ENCODE measurements at places on chromosomes 11 and 22.

DNA sequence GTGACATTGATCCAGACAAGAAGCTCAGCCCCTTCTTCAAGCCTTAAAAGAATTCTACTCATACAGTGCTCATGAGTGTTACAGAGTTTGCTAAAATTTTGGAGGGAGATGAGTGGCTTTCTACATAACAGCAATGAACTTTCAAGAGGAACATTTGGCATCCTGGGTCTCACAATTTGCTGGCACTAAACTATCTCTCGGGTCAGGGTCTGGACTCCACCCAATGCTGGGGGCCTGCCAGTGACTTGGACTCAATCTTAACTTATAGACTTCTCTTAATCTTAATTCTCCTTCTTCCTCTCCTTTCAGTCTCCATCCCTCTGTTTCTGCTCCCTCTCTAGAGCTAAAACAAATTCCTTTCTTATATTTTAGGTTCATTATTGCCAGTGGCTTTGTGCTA lies 317.9 kb downstream of the TMEM135 start:
- DNase-seq: no peak

GRCh38 chr22:18144105-18144504 lies 5.9 kb upstream of the USP18 start:
- no peak for DNase-seq

DNA sequence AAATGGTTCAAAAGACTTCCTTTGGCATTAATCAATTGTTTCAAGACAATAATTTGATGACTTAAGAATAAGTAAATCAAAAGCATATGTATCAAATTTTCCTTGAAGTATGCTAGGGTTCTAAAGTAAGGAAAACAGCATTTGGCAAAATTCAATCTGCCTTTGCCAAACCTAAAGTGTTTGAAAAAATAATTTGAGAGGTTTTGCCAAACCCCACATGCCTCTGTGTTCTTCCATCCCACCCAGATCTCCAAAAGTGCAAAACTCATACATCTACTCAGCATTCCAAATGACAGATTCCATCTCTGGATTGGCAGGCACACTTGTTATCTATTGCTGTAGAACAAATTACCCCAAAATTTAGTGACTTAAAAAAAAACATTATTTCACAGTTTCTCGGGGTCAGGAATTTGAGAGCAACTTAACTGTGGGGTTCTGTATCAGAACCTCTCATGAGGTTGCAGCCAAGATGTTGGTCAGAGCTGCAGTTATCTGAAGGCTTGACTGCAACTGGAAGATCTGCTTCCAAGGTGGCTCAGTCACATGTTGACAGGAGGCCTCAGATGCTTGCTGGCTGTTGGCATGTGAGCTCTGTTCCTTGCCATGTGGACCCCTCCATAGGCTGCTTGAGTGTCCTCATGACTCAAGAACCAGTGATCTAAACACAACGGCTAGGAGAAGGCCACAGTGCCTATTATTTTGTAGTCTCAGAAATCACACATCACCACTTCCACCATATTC lies 100.6 kb upstream of the ARHGAP42 start:
- DNase-seq: no peak

DNA sequence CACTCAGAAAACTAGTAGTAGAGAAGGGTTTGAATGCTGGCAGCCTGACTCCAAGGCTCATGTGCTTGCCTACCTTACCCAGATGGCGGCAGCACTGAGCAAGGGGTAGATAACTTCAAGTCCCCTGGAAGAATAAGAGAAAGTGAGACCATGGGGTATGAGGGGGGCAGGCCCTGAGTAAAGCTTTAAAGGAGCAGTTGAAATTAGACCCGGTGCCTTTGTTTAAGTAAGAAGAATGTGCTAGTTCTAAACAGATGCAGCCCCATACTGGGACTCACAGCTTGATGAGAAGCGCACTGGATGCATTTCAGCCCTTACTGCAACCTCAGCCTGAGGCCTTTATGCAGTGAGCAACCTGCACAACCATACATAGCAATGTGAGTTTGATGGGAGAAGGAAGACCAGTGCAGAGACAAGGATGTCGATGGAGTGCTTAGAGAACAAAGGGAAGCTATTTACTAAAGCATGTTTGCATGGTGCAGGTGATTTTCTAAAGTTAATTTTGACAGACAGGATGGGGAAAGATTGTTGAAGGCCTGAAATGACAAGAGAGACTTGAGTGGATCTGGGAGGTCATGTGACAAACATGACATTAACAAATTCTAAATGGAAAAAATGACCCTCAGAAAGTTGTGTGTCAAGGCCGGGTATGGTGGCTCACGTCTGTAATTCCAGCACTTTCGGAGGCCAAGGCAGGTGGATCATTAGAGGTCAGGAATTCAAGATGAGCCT lies 27.1 kb upstream of the TMA7B start:
- no peak for DNase-seq

- no peak for DNase-seq
These were observed 25.7 kb upstream of the ACER3 start for GRCh38 chr11:76835036-76835435.

- DNase-seq: no peak
These were observed 9.6 kb upstream of the EMID1 start for GRCh38 chr22:29195964-29196666.

DNA sequence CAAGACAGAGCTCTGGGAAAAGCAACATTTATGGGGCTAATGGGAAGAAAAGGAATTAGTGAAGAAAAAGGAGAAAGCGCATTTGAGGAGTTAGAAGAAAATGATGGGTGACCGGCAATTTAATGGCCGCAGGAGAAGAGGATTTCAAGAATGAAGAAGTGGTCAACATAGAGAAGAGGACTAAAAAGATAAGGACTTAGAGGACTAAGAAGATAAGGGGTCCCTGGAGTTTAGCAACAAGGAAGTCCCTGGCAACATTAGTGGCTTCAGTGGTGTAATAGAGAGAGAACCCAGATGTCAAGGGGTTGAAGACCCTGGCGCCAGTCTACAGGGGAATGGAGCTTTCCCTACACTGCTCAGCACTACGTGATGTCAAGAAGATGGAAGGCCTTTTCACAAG lies 32.3 kb downstream of the WEE1 start:
- DNase-seq: no peak

DNA sequence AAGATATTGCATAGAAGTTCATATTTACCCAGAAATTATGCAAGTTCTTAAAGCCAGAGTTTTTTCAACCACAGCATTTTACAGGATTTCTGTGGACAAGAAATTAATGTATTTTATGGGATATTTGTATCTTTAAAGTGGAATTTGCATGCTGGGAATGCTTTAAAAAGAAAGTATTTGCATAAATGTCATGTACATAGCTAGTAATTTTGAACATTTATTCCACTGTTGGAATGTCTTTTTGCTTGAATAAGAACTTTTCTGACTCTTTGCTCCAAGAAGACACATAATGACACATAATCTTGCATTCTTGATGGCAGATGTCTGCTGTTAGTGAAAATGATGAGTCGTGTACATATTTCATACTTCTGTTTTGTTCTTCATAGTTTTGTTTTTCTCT lies 66.6 kb downstream of the ATXN10 start:
- DNase-seq: no peak

DNA sequence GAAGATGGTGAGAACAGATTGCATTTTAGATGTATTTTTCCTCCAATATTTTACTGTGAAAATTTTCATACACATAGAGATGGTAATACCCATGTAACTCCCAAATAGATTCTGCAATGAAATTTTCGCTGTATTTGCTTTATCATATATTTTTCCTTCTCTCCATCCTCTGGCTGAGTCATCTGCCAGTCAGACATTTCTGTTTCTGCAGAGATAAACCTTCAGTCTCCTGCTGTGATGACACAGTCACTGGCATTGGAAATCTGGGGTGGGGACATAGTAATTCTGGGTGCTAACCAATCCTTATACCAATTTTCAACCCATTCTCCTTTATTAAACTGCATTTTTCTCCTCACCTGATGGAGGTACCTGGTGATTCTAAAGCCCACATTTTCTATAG lies 33.7 kb downstream of the SVIP start:
- no peak for DNase-seq

DNA sequence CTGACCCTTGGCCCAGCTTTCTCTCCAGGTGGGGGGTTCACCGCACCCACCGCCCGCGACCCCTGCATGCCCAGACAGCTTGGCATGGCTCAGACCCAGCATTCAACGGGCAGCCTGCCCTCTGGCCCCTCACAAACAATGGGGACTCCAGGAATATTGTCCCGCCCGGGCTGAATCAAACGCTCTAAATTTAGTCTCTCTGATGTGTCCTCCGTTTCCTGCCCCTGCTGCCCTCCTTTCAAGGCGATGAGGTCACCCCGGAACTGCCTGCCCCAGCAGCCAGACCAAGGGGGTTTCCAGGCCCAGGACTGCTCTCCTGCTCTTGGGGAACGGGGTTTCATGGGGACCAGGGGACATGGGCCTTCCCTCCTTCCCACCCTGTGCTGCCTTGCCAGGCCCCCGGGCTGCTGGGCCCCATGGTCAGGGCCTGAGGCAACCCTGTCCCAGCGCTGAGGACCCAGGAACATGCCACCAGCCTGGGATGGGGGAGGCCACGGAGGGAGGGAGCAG lies 10.1 kb upstream of the PDGFB start:
- no peak for DNase-seq

DNA sequence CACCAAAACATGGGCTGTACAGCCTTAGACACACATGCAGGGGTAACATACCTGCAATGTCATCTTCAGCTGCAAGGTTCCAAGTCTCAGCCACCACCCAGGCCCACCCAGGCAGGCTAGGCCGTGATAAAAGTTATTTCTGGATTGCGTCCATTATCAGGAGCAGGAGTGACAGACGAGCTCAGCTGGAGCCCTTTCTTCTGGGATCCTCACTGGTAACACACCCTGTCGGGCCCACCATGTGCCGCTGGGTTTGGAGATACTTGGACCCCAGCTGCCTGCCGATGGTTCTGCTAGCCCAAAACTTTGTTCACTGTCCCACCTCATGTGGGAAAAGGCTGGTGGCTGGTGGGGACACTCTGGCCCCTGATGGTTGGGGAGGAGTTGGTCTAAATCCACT lies 24.8 kb downstream of the TMPRSS5 start:
- DNase-seq: no peak

DNA sequence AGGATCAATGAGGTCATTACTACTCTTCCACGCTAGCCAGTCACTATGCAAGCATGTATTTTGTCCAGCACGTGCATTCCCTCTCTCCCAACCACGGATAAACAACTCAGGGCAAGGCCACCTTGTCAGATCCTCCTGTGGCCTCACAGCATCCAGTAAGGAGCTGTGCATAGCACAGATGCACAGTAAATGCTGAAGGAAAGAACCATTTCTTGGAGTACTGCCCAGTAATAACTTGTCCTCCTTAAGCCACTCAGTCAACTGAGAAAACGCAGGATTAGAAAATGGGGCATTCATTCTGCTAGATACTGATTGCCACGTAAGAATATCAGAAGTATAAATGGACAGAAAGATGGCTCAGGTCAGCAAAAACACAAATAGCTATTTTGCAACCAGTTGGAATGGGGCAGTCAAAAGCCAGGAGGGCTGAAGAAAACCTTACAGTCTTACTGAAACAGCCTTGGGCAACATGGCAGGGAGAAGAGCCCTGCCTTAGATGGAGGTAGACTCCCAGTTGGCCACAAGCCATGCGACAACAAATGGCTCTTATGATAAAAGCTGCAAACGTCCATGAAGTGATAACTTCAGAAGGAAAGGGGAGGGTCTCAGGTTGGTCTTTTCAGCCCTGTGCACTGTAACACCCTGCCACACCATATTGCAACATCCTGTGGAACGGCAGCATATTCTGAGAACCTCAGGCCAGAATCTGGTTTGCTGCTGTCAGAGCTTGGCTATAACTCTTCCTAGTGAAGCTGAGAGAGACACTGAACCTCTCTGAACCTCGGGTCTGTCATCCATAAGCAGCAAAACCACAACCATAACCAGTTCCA lies 23.0 kb downstream of the PC start:
- DNase-seq: peak; percentile 41

- no peak for DNase-seq
These were observed 10.0 kb downstream of the GGA1 start for GRCh38 chr22:37618674-37619073.

DNA sequence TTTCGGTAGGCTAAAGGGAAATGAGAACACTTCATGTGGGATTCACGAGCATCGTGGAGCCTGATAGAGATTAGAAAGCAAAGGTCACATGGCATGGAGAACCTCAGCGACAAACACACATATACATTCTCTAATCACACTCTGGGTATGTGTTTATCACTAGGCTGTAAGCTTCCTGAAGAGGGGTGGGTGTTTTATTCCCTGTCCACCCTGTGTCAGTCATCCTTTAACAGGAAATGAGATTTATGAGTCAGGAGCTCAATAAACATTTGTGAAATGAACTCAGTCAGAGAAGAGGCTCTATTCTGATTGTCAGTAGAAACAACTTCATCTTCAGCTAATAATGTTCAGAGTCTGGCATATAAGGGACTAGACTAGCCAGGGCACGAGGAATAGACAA lies 71.7 kb upstream of the EIF3M start:
- DNase-seq: no peak

DNA sequence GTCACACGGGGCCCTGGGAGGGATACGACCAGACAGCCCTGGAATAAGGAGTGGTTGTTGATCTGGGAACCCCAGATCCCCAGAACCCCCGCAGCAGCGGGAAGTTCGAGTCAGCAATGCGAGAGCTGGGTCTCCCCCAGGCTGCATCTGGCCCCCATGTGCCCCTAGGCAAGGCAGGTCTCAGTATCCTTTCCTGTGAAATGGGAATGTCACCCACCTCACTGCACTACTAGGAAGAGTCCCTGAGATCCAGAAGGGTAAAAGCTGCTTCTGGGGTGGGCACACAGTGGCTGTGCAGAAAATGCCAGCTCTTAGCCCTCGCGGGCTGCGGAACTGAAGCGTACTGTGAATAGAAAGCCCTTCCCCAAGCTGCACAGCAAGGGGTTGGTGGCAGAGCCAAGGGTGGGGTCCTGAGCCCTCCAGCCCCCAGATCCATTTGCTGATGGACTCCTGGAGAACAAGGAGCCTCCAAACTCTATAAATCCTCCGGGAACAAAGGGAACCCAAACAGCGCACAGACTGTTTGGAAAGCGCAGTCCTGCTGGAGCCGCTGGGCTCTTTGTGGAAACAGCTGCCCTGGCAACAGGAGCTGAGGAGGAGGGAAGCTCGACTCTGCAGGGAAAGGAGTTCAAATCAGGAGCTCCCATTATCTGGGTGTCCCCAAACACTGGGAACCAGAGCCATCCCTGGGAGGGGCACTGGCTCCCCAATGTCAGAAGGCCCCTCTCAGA lies 68.2 kb upstream of the SHISAL1 start:
- no peak for DNase-seq

- no peak for DNase-seq
These were observed 32.2 kb upstream of the OAF start for GRCh38 chr11:120178561-120179056.

DNA sequence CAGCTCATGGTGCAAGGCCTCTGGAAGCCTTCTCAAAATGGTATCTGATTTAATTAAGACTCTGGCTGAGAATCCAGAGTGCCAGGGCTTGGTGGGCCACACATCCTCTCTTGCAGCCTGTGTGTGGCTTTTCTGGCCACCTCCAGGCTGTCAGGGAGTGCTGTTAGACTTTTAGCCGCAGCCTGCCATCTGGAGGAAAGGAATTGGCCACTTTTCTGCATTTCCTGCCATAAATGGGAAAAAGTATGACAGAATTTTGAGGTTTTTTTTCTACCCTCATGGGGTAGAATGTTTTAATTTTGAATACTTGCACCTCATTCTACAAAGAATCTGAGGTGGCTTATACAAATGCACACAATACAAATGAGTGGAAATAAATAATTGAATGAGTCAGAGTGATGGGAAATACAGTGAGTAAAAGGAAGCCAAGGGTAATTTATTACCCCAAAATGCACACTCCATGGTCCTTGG lies 218.4 kb downstream of the ADAMTS15 start:
- no peak for DNase-seq

GRCh38 chr11:110125632-110126031 lies 32.4 kb downstream of the ZC3H12C start:
- DNase-seq: no peak

Data from T47D (cell line).